ENCODE measurements at places on chromosomes 13 and 19.

DNA sequence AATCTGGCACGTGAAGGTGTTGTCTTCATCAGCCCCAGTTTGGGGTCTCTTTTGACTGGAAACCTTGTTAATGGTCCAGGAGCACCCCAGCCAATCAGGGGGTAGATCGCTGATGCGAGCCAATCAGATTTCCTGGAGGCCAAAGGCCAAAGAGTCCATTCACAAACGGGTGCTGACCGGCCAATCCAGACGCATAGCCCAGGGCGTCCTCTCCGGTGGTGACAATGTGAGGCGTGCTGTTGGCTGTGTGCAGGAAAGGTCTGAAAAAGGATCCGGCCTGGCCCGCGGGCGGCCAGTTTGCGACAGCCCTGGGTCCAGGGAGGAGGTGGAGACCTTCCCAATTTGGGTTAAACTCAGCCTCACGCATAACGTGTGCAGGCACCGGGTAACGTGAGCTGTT, 3.1 kb downstream of the MAST3 start:
- DNase-seq, result no peak

GRCh38 chr13:98961503-98962105, 16.3 kb downstream of the DOCK9 start:
- DNase-seq, result no peak

- no peak for DNase-seq
Observed at GRCh38 chr19:10805065-10805757, 30.8 kb downstream of the TMED1 start.

- no peak for DNase-seq
Observed at GRCh38 chr19:41564515-41565378, 11.2 kb upstream of the CEACAM21 start.

DNA sequence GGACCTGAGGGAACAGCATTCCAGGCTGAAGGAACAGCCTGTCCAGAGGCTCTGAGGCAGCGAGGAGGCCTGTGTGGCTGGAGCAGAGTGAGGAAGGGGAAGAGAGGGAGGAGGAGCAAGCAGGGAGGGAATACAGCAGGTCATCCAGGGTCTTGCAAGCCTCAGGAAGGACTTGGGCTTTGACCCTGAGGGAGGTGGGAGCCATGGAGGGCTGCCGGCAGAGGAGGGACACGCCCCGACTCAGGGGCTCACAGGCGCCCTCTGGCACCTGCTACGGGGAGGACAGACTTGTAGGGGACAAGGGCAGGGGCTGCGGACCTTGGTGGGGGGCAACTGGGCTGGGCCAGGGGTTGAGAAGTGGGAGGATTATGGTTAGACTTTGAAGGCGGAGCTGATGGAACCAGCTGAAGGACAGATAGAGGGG, 4.7 kb downstream of the TINCR start:
- DNase-seq, result no peak

DNA sequence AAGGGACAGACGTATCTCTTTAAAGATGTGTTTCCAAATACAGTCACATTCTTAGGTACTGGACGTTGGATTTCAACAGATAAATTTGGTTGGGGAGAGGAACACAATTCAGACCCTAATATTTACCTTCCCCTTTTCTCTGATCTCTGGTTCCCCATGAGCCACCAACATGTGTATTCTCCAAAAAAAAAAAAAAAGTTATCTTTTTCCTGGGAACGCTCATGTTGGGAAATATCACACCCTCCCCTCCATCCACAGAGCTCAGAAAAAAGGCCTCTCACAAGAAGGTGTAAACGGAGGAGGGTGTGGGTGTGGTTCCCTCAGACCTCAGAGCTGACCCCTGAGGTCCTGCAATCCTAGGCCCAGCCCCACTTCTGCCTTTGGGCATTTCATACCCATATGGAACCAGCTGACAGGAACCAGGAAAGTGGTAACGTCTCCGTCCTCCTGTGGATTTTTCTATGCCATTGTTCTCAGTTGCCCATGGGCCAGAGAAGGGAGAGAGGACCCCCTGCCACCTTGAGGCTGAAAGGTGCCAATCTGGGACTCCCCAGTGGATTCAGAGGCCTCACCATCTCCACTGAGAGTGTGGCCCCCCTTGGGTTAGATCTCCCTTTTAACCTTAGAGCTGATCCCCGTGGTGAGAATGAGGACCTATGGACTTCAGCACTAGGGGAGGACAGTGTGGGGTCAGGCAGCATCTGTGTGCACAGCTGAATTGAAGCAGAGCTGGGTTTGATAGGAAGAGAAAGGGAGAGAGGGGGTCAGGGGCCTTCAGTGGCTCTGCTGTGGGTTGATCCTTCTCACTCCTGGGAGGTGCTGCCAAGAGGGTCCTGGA, 8.4 kb upstream of the SIGLEC12 start:
- DNase-seq, result no peak

DNA sequence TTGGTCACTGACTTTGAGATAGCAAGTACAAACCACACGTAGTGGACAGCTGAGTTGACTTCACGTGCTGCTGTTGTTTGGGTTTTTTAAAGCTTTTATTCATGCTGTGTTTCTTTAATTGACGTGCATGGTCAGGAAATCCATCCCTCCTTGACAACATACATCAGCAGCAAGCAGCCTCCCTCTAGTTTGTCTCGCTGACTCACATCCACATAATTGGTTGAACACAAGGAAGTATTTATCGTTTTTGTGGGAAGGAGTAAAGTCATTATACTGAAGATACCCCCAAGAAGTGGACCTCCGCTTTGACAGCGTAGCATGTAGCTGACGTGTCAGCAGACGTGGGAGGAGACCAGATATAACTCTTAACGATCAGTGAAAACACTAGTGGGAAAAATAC, 355.8 kb downstream of the MYO16 start:
- DNase-seq, result no peak

GRCh38 chr19:40709817-40710216, 6.9 kb downstream of the COQ8B start:
- no peak for DNase-seq

DNA sequence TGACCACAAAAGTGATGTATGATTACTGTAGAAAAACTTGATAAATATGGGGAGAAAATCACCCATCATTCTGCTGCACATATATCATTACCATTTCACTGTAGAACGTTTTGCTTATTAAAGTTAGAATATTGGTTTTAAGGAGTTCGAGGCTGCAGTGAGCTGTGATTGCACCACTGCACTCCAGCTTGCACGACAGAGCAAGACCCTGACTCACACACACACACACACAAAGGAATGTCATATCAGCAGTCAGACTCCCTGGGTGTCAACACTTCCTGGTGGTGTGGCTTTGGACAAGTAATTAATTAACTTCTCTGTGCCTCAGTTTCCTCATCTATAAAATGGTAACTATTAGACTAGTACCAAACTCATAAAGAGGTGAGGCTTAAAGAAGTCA, 11.3 kb upstream of the PNMA8A start:
- DNase-seq, result peak; percentile 27

- no peak for DNase-seq
Observed at GRCh38 chr19:36987091-36987490, 71.0 kb downstream of the ZNF568 start.

GRCh38 chr13:36870050-36870692, 49.9 kb downstream of the SMAD9 start:
- no peak for DNase-seq

DNA sequence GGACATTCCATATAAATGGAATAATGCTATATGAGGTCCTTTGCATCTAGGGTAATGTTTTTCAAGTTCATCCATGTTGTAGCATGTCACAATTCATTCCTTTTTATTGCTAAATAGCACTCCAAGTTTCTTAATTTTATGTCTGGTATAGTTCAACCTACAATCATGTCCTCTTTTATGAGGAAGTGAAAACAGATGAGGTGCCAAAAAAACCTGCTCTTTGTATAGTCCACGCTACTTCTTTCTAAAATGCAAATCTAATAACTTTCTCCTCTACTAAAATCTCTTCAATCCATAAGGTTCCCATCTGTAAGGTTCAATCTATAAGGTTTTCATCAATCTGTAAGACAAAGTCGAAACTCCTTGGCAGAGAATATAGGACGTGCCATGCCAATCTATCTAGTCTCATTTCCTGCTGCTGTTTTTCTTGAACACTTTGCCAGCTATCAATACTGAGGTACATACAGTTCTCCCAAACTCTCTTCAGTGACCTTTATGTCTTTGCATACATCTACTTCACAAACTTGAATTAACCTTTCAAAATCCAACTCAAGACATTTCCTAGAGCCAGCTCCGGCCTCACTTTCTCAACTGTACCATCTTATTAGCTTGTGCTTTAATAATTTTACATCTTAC, 33.7 kb downstream of the INTS6 start:
- DNase-seq, result no peak

GRCh38 chr13:28651810-28652401, 7.0 kb upstream of the POMP start:
- no peak for DNase-seq

DNA sequence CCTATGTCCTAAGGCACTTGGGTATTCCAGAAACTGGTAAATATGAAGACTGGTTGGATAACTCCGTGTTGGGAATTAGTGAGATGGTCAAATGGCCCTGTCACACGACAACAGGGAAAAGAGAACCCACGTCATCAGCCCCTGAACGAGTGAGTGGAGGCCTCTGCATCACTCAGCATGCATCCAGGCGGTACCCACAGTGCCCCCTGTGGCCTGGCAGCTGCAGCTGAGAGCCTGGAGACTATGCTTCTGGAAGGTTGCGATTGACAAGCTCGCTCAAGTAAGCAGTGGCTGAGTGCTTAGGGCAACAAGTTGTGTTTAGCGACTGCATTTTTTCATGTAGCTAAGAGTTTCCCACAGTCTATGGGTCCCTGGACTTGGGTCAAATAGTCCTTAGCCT, 55.9 kb downstream of the COL4A2 start:
- no peak for DNase-seq

- DNase-seq, result no peak
Observed at GRCh38 chr13:48081739-48082138, 13.2 kb downstream of the MED4 start.

GRCh38 chr13:79405501-79405830, 589 bp downstream of the RBM26 start:
- no peak for DNase-seq

GRCh38 chr13:71589032-71589431, 278.0 kb downstream of the DACH1 start:
- no peak for DNase-seq

DNA sequence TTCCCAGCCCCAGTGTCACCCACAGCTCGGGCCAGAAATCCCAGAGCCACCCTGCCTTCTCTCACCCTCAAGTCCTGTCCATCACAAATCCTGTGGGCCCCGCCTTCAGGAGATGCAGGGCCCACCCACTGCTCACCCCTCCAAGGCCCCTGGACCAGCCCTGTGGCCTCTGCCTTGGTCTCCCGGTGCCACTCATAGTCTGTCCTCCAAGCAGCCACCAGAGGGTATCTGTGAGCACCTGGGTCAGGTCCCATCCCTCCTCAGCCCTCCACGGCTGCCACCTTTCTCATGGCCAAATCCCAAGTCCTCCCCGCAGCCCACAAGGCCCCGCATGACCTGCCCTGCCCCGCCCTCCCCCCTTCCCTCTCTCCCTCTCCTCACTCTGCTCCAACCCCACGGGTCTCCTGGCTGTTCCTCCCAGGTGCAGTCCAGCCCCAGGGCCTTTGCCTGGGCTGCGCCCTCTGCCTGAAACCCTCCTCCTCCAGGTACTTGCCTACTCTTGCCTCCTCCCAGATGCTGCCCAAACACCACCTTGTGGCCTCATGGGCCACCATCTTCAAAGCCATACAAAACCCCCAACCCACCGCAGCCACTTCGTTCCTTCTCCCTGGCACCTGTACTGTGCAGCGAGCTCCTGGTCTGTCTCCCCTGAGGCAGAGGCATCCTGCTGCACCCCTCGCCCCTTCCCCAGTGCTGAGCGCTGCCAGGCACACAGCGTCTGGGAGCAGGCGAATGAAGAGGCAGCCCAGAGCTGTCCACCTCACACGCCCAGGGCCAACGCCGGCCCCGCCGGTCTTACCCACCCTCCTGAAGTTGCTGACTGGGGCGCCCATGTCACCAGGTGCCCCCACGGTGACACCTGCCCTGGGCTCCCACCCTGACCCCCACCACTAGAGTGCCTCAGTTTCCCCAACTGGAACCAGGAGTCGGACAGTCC, 13.2 kb upstream of the UQCR11 start:
- DNase-seq, result peak; percentile 14

- DNase-seq, result no peak
Observed at GRCh38 chr13:28573595-28574373, 78.9 kb upstream of the FLT1 start.

- peak; percentile 66 for DNase-seq
Observed at GRCh38 chr13:78978381-78978998, 319.5 kb upstream of the OBI1 start.

- no peak for DNase-seq
Observed at GRCh38 chr13:114219392-114219791, 15.3 kb upstream of the CDC16 start.
